GM12878 (cell line): ENCODE measurements at places on chromosomes 3 and 15.

- DNase-seq = no peak
- H3K4me3 ChIP-seq = no peak overlapping the region
- peaks cover 7% of the 10 kb centered on the region for H3K36me3 ChIP-seq
- peaks cover 10% of the 10 kb centered on the region for H3K4me1 ChIP-seq
- H3K27ac ChIP-seq = no peak overlapping the region
- no peaks in the 10 kb centered on the region; the same call in 1 of the 2 replicates for H3K27me3 ChIP-seq
Observed at GRCh38 chr15:40235201-40235885, 3.5 kb upstream of the PAK6 start.

DNA sequence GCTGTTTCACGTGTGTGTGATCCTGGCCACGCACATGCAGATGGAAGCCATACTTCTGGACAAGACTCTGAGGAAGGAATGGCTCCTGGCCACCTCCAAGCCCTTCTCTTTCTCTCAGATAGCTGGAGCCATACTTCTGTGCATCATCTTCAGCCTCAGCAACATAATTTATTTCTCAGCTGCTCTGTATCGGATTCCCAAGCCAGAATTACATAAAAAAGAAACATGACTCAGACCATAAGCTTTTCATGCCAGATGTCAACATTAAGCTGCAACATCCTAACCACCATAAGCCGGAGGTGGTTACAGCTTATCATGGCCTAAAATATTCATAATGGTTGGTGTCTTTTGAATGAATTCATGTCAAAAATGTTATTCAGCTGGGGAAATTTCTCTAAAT is 10.6 kb upstream of the KIF23 start:
- no peaks in the 10 kb centered on the region for H3K36me3 ChIP-seq
- H3K27ac ChIP-seq = no peak overlapping the region
- H3K4me1 ChIP-seq = no peaks in the 10 kb centered on the region
- H3K4me3 ChIP-seq = no peak overlapping the region
- DNase-seq = no peak

DNA sequence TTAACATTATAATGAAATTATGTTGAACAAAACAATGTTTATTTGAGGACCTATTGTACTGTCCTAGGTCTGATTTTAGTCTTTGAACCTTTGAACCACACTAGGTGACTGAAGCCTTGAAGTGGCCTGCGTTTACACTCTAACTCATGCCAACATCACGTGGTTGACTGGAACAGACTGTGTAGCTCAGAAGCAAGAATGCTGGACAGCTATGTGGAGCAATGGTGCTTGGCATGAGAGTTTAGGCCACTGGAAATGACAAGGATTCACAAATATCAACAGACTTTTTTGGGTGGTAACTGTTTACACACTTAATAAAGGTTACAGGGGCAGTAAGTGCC is 391.5 kb downstream of the RAP2B start:
- H3K27me3 ChIP-seq = no peaks in the 10 kb centered on the region
- no peak for DNase-seq
- H3K4me3 ChIP-seq = no peak overlapping the region

DNA sequence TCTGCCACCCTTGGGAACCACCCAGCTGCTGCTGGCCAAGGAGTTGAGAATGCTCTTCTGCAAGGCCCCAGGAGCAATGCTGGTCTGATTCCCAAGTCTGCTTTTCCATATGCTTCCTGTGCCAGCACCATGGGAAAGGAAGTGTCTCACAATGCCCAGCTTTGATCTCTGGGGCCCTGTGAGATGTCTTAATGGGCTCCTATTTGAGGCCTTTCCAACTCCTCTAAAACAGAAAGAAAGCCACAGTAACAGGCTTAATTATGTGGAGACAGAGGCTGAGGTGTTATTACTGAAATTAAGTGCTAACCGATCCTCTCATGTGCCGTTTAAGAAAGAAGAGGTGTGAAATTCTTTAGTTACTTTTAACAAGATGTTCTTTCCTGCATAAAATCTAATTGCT is 4.5 kb downstream of the EOGT start:
- no peak overlapping the region for H3K4me3 ChIP-seq
- no peak overlapping the region for H3K27ac ChIP-seq
- no peaks in the 10 kb centered on the region for H3K27me3 ChIP-seq
- no peak for DNase-seq

GRCh38 chr3:11047500-11047899 is 55.0 kb downstream of the SLC6A1 start:
- no peak overlapping the region for H3K4me3 ChIP-seq
- H3K4me1 ChIP-seq = no peaks in the 10 kb centered on the region
- no peaks in the 10 kb centered on the region; the same call in 1 of the 2 replicates for H3K27me3 ChIP-seq
- no peak for DNase-seq

- DNase-seq = peak; percentile 4
- no peaks in the 10 kb centered on the region for H3K27me3 ChIP-seq
- H3K4me3 ChIP-seq = no peak overlapping the region
- no peaks in the 10 kb centered on the region for H3K36me3 ChIP-seq
- no peak overlapping the region for H3K27ac ChIP-seq
Observed at GRCh38 chr3:21484057-21484827, 266.8 kb downstream of the ZNF385D start.

DNA sequence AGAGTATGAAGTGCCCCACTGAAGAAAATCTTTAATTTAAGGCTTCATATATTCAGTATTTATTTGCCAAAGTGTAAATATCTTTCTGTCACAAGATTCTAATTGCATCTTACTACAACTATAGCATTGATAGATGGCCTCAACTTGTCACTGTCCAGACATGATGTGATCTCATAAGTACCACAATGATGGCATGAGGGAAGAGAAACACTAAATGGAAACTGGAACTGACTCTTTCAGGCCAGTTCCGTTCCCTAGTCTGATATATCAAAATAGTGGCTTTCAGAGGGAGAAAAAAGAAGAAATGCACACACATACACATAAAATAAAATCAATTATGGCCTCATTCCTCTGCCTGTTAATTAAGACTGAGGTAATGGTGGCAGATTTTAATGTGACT is 615.7 kb downstream of the TBL1XR1 start:
- no peaks in the 10 kb centered on the region for H3K36me3 ChIP-seq
- no peaks in the 10 kb centered on the region for H3K4me1 ChIP-seq
- DNase-seq = no peak
- H3K4me3 ChIP-seq = no peak overlapping the region
- H3K27ac ChIP-seq = no peak overlapping the region

DNA sequence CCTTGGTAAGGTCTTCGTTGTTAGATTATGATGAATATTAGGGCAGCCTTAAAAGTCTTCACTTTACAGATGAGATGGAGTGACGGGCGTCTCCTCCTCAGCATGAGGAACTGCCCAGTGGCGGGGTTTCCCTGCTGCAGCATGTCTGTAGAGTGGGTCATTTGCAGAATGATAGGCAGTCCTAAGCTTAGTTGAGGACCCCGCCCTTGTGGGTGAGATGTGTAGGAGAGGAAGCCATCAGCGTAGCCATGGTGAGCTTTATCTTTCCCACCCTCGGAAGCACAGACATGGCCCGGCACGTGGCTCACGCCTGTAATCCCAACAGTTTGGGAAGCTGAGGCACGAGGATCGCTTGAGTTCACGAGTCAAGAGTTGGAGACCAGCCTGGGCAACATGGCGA is 877 bp downstream of the NIT2 start:
- H3K27ac ChIP-seq = peak overlapping the region; percentile 80; the same call in 1 of the 2 replicates
- H3K27me3 ChIP-seq = no peaks in the 10 kb centered on the region
- H3K36me3 ChIP-seq = no peaks in the 10 kb centered on the region
- H3K4me3 ChIP-seq = peak overlapping the region; percentile 91

- H3K27me3 ChIP-seq = no peaks in the 10 kb centered on the region
- H3K27ac ChIP-seq = no peak overlapping the region
- no peaks in the 10 kb centered on the region for H3K4me1 ChIP-seq
- H3K36me3 ChIP-seq = no peaks in the 10 kb centered on the region
- no peak overlapping the region for H3K4me3 ChIP-seq
Observed at GRCh38 chr15:100516643-100517512, 11.9 kb downstream of the CERS3 start.

- H3K27ac ChIP-seq = no peak overlapping the region
- H3K4me1 ChIP-seq = peaks cover 36% of the 10 kb centered on the region
- H3K36me3 ChIP-seq = no peaks in the 10 kb centered on the region
- no peaks in the 10 kb centered on the region for H3K27me3 ChIP-seq
- peak overlapping the region; percentile 30; the same call in 1 of the 2 replicates for H3K4me3 ChIP-seq
Observed at GRCh38 chr3:32460031-32460749, 42.5 kb downstream of the CMTM6 start.

GRCh38 chr15:76566276-76566675 is 229.7 kb downstream of the ISL2 start:
- H3K27ac ChIP-seq = no peak overlapping the region
- H3K27me3 ChIP-seq = no peaks in the 10 kb centered on the region
- no peak for DNase-seq
- H3K36me3 ChIP-seq = no peaks in the 10 kb centered on the region
- H3K4me3 ChIP-seq = no peak overlapping the region

GRCh38 chr3:151916781-151917180 is 43.3 kb downstream of the SUCNR1 start:
- H3K4me1 ChIP-seq = no peaks in the 10 kb centered on the region
- H3K4me3 ChIP-seq = no peak overlapping the region
- no peak for DNase-seq
- no peaks in the 10 kb centered on the region for H3K36me3 ChIP-seq
- no peaks in the 10 kb centered on the region for H3K27me3 ChIP-seq

DNA sequence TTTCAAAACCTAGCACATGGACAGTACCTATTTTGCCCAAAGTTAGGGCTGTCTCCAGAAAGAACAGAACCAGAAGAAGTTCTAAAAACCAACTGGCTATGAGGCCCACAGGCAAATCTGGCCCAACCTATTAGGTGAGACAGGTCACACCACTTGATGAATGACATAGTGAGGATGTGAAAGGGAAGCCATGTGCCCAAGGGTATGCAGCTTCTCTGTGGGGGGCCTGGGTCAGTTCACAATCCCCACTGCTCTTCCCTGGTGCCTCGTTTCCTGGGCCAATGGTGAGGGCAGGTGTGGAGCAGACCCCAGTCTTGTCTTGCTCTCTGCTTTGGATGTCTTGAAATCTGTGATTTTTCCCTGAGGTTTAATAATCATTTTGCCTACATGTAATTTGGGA is 8.9 kb downstream of the INSYN1 start:
- DNase-seq = no peak
- H3K4me1 ChIP-seq = no peaks in the 10 kb centered on the region
- no peak overlapping the region for H3K4me3 ChIP-seq
- no peaks in the 10 kb centered on the region for H3K36me3 ChIP-seq
- H3K27me3 ChIP-seq = peaks cover 3% of the 10 kb centered on the region

DNA sequence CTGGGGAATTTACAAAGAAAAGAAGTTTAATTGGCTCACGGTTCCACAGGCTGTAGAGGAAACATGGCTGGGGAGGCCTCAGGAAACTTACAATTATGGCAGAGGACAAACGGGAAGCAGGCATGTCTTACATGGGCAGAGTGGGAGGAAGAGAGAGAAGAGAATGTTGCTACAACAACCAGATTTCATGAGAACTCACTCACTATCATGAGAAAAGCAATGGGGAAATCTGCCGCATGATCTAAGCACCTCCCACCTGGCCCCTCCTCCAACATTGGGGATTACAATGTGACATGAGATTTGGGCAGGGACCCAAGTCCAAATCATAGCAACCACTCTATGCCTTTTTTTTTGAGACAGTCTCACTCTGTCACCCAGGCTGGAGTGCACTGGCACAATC is 28.8 kb downstream of the PCNP start:
- no peaks in the 10 kb centered on the region for H3K36me3 ChIP-seq
- H3K27ac ChIP-seq = no peak overlapping the region
- DNase-seq = no peak
- no peak overlapping the region for H3K4me3 ChIP-seq
- H3K27me3 ChIP-seq = no peaks in the 10 kb centered on the region

DNA sequence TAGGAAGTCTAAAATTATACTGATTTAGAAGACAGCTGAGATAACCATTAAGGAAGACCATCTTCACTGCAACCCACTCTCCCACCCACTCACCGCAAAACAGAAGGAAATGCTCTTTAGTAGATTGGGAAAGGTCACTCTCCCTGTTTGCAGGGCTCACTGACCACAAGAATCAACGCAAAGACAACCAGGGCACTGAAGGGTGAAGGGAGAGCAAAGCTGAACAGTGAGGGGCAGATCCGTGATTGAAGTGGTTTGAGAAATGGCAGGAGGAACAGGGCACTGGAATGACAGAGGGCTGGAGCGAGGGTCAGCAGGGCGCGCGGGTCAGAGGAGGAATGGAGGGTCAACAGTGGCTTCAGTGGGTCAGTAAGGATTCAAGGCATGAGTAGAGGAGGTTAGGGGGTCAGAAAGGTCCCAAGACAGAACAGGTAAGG is 520 bp downstream of the MESD start:
- peaks cover 5% of the 10 kb centered on the region for H3K4me1 ChIP-seq
- peak overlapping the region; percentile 80 for H3K27ac ChIP-seq
- H3K36me3 ChIP-seq = no peaks in the 10 kb centered on the region
- H3K4me3 ChIP-seq = peak overlapping the region; percentile 94
- DNase-seq = no peak
- H3K27me3 ChIP-seq = no peaks in the 10 kb centered on the region

DNA sequence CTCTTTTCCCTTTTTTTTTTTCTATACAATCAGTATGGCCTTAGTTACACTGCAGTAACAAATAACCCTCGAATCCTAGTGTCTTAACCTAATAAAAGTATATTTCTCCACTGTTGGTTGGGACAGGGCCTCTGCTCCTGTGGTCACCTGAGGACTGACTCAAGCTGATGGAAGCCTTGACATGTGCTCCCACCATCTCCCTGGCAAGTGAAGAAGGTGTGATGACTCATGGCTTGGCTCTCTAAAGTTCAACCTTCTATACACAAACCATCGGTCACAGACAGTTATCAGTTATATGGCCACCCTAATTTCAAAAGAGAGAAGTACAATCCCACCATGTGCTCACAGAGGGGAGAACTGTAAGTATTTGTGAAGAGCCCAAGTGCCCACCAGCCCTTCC is 65.8 kb upstream of the CACNA2D3 start:
- no peaks in the 10 kb centered on the region for H3K36me3 ChIP-seq
- DNase-seq = no peak
- no peaks in the 10 kb centered on the region for H3K27me3 ChIP-seq
- no peak overlapping the region for H3K4me3 ChIP-seq

- no peak overlapping the region for H3K4me3 ChIP-seq
- no peak overlapping the region for H3K27ac ChIP-seq
- H3K36me3 ChIP-seq = no peaks in the 10 kb centered on the region
Observed at GRCh38 chr3:16534640-16535262, 21.3 kb upstream of the RFTN1 start.

GRCh38 chr3:133293397-133294110 is 106.3 kb upstream of the BFSP2 start:
- H3K27me3 ChIP-seq = no peaks in the 10 kb centered on the region
- H3K4me3 ChIP-seq = no peak overlapping the region
- no peak overlapping the region for H3K27ac ChIP-seq
- no peaks in the 10 kb centered on the region; the same call in 1 of the 2 replicates for H3K4me1 ChIP-seq
- no peaks in the 10 kb centered on the region for H3K36me3 ChIP-seq
- no peak for DNase-seq

GRCh38 chr3:11021611-11022011 is 29.1 kb downstream of the SLC6A1 start:
- H3K27me3 ChIP-seq = peaks cover 2% of the 10 kb centered on the region; the same call in 1 of the 2 replicates
- no peak overlapping the region for H3K4me3 ChIP-seq
- DNase-seq = no peak
- no peaks in the 10 kb centered on the region for H3K4me1 ChIP-seq
